ENCODE measurements at places on chromosomes 7 and 10.

DNA sequence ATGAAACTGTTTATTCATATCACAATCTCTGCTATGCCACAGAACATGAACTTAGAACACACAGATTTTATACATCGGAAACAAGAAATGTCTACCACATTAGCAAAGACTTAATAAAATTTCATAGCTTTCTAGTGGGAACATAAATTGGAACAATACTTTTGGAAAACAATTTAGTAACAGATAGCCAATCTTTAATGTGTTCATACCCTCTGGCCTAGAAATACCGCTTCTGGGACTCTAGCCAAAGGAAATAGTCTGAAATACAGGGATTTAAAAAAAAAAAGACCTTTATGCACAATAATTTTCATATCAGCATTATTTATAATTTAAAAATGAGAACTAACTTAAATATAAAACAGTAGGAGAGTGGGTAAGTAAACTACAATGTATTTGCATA is 168.5 kb downstream of the PLXNA4 start:
- DNase-seq, result no peak

DNA sequence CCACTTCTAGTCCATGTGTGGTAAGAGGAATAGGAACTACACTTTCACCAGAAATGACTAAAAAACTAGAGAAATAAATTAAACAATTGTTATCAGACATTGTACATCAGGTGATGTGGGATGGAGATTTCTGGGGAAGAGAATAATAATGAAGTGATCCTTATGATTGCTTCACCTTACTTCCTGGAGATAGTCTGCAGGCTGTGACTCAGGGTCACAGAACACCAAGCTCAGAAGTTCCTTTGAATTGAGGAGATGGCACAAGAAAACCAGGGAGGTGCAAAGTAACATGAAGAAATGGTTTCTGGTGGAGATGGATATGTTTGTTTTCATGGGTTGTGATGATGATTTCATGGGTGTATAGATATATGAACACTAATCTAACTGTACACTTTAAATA is 44.5 kb downstream of the ZWINT start:
- DNase-seq, result no peak

DNA sequence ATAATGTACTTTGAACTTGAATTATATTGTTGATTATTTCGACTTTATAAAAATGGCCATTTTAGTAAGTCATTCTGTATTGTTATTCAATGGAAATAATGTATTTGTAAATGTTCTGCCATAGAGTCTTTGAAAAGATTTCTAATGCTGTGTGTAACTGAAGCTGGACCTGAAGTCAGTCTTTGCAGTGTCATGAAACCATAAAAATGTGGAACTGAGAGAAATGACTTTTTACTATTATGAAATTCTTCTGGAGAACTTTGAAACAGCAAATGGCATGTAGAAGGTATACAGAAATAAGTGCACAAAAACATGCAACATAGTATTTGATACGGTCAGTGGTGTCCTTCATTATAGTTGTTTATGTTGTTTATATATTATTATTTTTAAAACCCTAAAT is 59.7 kb upstream of the ADRA2A start:
- DNase-seq, result no peak

GRCh38 chr7:105387508-105388355 is 989 bp downstream of the SRPK2 start:
- peak; percentile 44 for DNase-seq

DNA sequence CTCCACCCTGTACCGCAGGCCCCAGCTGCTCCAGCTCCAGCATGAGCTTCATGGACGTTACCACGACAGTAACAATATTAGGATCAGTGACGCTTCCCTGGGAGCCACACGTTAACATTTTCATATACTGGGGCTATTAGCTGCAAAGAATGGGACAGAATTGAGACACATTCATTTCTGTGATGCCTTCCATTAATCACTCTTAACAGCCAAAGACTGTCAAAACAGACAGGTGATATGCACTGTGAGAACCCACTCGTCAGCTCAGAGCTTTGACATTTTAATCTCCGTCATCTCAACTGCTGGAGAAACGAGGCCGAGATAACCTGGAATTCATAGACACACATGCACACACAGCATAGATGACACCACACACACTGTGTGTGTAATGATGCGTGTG is 408.4 kb upstream of the SHH start:
- DNase-seq, result no peak

DNA sequence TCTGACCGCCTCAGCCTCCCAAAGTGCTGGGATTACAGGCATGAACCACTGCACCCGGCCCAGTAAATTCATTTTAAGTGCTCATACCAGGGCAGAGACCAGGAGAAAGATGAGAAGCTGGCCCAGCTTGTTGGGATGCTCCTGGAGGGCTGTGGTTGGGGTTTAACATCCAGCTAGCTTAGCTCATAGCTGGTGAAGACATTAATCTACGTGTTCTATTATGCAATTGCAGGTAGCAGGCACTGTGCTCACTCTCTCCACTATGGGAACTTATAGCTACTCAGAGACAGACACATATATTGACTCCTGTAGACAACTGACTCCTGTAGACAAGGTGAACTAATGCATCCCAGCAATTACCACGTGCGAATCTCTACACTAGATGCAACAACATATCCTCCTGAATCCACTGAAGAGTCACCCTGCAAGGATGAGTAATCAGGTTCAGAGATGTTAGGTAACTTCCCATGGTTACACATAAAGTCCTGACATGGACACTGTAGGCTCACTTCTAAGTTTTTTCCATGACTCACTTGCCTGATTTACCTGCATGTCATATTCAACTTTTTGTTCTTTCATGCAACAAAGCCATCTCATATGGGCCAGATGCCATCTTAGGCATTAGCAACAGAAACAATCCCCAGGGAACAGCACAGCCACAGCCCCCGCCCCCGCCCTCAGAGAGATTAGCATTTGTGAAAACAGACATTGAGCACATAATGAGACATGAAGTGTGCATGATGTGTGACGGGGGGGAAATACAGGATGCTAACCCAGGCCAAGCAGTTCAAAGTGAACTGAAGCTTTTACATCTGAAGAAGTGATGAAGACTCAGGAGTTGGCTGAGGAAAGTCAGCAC is 37.2 kb downstream of the ERLIN1 start:
- DNase-seq, result peak; percentile 40

- DNase-seq, result no peak
Measured at GRCh38 chr10:115026746-115027140, 66.4 kb upstream of the ATRNL1 start.

DNA sequence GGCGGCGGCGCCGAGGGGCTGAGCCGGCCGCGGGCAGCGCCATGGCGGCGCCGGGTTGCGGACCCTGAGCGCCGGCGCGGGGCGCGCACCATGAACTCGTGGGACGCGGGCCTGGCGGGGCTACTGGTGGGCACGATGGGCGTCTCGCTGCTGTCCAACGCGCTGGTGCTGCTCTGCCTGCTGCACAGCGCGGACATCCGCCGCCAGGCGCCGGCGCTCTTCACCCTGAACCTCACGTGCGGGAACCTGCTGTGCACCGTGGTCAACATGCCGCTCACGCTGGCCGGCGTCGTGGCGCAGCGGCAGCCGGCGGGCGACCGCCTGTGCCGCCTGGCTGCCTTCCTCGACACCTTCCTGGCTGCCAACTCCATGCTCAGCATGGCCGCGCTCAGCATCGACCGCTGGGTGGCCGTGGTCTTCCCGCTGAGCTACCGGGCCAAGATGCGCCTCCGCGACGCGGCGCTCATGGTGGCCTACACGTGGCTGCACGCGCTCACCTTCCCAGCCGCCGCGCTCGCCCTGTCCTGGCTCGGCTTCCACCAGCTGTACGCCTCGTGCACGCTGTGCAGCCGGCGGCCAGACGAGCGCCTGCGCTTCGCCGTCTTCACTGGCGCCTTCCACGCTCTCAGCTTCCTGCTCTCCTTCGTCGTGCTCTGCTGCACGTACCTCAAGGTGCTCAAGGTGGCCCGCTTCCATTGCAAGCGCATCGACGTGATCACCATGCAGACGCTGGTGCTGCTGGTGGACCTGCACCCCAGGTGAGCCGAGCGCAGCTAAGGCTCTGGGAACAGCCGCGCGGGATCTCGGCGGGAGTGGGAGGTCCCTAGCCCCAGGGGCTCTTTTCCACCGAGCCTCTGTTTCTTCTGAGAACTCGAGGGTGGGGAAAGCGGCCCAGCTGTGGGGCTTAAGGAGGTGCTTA is at the start of gene GPR26:
TSS of gene GPR26 (plus strand) at position 38 of the 919 bp plus-strand sequence. CDS start at position 91, 53 bp downstream.
- no peak for DNase-seq

GRCh38 chr10:46092524-46093081 is 46.5 kb upstream of the MSMB start:
- no peak for DNase-seq

DNA sequence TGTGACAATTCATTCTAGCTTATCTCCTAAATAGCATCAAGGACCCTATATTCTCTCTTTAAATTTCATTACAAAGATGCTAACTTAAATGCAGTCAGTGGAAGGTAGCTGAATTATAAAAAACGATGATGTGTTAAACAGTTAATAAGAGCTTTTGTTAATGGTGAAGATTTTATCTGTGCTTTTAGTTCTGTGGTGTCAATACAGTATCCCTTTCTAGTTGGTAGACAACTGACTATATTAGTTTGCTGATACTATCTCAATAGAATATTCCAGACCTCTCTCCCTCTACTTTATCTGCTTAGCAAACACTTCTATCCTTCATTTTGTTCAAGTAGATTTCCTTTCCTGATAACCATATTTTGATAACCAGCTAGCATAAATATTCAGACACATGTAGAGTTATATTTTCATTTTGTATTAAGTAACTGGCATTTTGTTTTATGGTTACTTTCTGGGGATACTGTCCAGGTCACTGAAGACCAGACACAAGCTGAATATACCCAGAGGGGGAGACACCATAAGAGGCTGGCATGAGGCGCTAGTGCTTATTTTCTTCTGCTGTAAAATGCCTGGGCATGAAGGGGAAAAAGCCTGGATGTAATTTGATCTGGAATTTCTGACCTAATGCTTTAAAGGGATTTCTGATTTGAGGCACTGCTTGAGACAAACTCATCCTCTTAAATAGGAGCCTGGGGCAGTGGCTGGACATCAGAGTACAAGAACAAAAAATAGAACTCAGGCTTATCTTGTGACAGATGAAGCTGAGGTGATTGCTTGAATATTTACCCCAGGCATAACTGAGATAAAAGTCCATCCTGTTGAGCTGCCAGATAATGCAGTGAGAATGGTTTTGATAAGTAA is 197.5 kb downstream of the MALRD1 start:
- DNase-seq, result no peak

DNA sequence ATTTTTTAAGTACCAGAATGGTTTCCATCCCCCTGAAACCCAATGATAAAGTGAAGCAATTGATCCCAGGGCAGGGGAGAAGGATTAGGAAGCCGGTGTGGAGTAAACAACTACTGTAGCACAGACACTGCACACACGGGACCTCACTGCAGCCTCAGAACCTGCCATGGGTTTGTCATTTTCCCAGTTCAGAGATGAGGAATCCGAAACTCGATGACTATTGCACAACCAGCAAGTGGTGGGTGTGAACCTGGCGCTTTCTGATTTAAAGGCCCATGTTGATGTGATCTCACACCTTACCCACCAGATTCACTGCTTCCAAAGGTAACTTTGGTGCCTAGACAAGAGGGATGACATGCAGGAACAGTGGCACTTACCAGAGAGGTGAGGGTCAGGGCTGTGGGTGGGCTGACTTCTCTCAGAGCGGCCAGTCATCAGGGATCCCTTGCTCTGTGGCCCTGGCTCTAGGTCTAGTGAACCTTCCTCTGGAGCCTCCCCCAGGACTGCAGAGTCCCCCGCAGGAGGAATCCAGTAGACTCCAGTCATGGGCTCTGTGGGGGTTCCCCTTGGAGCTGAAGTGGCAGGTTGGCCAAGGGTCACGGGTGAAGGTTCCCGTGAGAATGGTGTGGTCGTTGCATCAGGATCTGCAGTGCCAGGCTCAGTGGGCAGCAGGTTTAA is 62.8 kb downstream of the PKD1L1 start:
- no peak for DNase-seq

GRCh38 chr10:108465871-108466641 is 1301.5 kb upstream of the SORCS1 start:
- DNase-seq, result no peak

- no peak for DNase-seq
Measured at GRCh38 chr7:22849662-22850061, 27.0 kb upstream of the TOMM7 start.

DNA sequence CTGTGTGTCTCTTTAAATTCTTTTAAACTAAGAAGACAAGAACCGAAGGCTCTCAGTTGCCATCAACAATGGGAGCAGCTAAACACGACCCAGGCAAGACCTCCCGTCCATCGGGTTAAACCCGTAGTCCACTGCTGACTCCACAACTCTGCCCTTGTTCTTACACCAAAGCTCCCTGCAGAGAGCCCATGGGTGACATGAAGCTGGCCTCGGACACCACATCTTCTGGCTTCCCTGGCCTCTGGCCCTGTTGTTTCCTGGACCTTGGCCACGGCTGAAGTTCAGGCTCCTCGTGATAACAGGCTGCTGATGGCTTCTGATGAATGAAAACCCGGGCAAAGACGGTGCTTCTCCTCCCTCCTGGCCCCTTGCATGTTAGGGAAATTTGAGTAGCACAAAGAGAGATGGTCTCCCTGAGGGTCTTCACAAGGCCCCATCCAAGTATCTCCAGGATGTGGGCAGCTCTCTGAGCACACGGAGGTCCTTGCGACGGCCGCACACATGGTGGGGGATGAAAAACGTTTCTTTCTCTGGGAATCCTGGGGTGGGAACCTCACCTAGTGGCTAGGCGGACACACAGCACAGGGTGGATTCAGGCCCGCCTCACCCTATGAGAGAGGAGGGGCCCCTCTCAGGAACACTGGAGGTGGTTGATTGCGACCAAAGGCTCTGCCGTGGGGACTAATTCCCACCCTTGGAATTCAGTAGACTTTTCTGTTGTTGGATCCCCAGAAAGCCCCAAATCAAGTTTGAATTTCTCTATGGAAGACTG is 271.1 kb downstream of the ADARB2 start:
- no peak for DNase-seq

DNA sequence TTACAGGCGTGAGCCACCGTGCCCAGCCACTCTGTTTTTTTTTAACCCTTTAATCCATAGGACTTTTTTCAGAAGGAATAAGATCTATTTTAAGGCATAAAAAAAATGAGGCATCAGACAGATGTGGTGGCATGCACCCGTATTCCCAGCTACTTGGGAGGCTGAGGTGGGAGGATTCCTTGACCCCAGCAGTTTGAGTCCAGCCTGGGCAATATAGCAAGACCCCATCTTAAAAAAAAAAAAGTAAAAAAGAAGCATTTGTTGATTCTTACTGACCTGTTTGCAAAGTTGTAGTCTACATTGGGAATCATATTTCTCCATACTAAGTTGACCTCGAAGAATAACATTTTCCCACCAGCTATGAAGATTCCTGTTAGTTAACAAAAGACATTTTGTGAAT is 38.6 kb downstream of the VCL start:
- DNase-seq, result no peak

Data from stimulated activated CD4-positive, alpha-beta T cell treated with anti-CD3 and anti-CD28 coated beads, TNF-alpha, amount 100 ng/mL, for 24 hours (primary cell).